ENCODE measurements at places on chromosomes 1 and 21.

- no peak for DNase-seq
Observed at GRCh38 chr1:226520640-226521355, 27.8 kb upstream of the STUM start.

- DNase-seq: no peak
Observed at GRCh38 chr1:46211051-46211450, 7.9 kb downstream of the LURAP1 start.

GRCh38 chr1:44688760-44689446 is 14.4 kb downstream of the ARMH1 start:
- no peak for DNase-seq

DNA sequence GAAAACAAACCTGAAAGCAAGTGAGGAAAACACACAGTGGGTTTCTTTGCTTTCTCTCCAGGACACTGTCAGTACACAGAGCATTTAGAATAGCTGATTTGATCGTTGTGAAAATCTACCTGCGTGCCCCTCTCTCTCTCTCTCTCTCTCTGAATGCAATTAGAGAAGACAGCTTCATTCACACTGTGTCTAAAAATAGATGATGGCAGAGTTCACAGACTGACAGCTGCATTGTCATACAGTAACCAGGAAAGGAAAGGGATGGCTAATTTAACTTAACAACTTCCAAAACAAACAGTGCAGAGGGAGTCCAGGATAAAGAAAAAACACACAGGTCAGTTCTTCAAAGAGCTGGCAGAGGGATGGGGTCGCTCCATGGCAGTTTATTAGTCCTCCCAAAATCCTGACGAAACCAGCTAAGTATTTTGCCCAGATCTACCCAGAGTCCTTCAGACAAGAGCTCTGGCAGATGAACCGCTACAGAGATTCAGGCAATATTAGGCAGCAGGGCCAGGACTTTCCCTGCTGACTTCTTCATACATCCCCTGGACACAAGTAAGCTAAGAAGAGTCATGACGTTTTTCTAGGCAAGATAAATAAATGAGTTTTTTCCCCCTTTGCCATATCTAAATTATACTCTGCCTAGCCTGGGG is 58.9 kb downstream of the WLS start:
- DNase-seq: no peak

DNA sequence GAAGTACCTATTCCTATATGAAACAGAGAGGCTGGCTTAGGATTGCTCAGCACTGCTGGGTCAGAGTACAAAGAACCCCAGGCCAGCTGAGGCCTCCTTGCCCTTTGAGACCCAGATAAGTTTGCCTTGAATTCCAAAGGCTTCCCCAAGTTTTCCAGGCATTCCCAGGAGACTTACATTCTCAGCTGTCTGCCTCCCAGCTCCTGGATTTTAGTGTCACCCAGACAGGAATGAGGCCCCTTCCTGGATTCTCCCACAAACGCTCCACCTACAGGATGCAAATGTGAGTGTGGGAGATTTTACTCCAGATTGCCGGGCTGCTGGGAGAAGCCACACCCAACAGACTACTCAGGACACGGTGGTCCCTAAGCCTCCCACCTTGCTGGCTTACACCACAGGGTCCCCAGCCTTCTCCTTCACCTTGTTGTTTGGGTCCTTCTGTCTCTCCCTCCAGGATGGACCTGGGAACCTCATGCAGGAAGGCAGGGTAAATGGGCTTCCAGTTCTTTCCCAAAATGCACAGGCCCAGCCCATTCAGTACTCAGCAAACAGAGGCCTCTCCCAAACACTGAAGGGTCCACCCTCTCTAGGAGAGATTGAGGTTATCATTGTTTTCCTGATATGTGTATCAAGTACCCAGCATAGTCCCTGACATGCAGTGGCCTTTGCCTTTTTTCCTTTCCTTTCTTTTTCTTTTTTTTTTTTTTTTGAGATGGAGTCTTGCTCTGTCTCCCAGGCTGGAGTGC is 10.6 kb downstream of the RHBG start:
- DNase-seq: no peak

GRCh38 chr1:109653306-109653705 is 2.6 kb upstream of the GSTM4 start:
- no peak for DNase-seq

- no peak for DNase-seq
Observed at GRCh38 chr1:46172321-46172720, 2.6 kb upstream of the TSPAN1 start.

DNA sequence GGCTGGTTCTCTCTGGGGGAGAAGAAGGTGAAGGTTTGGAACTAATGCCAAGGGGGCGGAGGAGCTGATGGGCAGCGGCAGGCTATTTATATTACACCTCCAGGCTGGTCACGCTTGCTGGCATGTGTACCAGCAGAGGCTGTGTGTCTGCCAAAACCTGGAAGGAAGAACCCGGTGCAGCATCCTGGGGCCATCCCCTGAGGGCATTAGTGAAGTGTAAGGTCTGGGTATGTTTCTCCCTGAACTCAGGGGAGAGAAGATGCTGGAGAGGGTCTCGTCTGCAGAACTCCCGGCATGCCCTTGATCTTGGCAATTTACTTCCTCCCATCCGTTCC is 5.3 kb downstream of the DISP3 start:
- DNase-seq: no peak

Data from stimulated activated CD8-positive, alpha-beta memory T cell treated with anti-CD3 and anti-CD28 coated beads, Interleukin-2, amount 100 ng/mL, for 1 hour (primary cell).